ENCODE measurements at places on chromosomes 6 and 20.

- DNase-seq, result no peak
Observed at GRCh38 chr6:111307275-111307858, 175.7 kb downstream of the REV3L start.

- no peak for DNase-seq
Observed at GRCh38 chr6:21636876-21637275, 43.3 kb downstream of the SOX4 start.

DNA sequence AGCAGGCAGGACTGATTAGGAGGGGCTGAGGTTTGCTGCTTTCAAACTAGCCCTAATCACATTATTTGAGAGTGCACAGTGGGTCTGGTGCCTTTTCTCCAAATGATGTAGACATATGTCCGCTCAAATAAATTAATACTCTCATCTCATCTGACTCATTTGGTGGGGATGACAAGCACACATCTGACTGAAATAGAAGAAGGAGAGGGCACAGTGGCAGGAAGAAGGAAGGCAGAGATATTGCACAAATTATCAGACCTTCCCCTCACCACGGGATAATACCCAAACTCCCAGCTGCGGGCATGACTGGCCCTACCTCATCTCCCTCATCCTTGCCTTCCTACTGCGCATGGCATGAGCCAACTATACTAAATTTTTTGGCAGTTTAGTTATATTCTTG, 33.9 kb upstream of the TNFRSF21 start:
- peak; percentile 53 for DNase-seq

GRCh38 chr6:32952817-32953739, at the start of gene HLA-DMA:
HLA-DMA (minus strand) TSS chr6:32953097; CDS start chr6:32953036, 61 bp downstream.
- peak; percentile 99 for DNase-seq

GRCh38 chr20:41121399-41121798, 15.9 kb upstream of the PLCG1 start:
- no peak for DNase-seq

DNA sequence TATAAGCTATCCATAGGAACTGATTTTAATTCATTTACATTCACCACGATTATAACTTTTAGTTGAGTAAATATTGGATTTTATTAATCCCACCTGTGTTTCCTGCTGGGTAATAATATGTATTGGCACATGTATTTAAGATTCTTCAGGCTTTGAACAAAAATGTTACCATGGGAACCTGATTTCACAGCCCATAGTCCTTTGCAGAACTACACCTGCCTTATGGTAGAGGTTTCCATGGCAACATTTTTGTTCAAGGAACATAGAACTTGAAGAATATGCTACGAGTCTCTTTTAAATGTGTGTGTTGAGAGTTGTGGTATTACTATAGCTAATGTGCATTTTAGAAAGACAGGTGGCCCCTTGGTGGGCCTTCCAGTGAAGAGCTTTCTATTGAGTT, 317.4 kb downstream of the SAMD5 start:
- DNase-seq, result no peak

- no peak for DNase-seq
Observed at GRCh38 chr6:54601600-54602300, 244.8 kb upstream of the FAM83B start.

DNA sequence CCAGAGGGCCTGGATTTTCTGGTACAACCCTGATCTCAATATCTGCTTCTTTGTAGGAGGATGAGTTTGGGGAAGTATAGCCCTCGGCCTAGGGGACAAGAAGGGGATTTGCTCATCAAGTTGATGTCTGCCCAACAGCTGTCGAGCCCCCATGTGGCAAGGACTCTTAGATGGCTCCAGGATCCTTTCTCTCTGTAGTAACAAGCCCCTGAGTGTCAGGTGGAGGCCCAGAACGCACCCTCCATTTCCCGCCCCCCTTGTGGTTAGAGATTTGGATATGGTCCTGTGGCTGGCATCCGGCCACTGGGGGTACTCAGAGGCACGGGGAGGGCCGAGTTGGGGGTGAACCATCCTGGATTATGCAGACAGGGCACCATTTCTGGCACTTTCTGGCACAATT, 50.1 kb downstream of the CTCFL start:
- DNase-seq, result no peak

GRCh38 chr6:31453259-31453658, 44.7 kb upstream of the MICB start:
- peak; percentile 53 for DNase-seq

- no peak for DNase-seq
Observed at GRCh38 chr20:63443606-63444395, 28.7 kb downstream of the KCNQ2 start.

DNA sequence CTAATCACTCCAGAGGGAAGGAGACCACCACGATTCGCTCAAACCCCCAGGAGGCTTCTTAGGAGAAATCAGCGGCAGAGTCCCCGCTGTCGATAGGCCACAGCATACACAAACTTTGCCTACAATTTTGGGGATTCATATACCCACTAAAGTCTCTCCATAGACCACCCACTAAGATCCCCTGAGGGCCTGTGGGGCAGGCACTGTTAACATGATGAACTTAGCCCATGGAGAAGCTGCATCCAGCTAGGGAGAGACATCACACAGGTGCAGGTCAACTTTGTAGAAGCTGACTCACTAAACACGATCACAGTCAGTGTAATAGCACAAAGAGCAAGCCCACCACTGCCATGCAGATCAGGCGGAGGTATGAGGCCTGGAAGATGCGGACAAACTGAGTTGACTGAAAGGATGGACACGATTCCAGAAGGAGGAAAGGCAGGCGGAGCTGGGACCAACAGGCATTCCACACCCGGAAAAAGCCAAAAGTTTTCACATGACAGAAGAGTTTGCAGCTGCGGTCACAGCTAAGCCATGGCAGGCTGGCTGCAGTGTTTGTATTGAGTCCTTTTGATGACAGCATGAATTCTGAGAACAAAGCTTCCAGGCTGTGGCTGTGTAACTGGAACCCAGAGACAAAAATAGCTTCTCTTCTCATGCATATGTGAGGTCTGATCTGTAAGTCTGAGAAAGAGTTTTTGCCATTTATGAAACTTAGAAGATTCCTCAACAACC, 75.7 kb upstream of the QKI start:
- DNase-seq, result no peak

GRCh38 chr20:47691625-47692024, 93.7 kb downstream of the SULF2 start:
- peak; percentile 37 for DNase-seq

- DNase-seq, result no peak
Observed at GRCh38 chr6:81937296-81937937, 184.9 kb upstream of the TENT5A start.

GRCh38 chr6:37514321-37514771, 14.7 kb upstream of the CCDC167 start:
- DNase-seq, result no peak

- DNase-seq, result no peak
Observed at GRCh38 chr20:44790638-44791393, 19.5 kb downstream of the RIMS4 start.

GRCh38 chr6:11224252-11224965, 8.1 kb downstream of the NEDD9 start:
- DNase-seq, result no peak

GRCh38 chr20:57473246-57474048, 51.5 kb downstream of the CTCFL start:
- peak; percentile 79 for DNase-seq

DNA sequence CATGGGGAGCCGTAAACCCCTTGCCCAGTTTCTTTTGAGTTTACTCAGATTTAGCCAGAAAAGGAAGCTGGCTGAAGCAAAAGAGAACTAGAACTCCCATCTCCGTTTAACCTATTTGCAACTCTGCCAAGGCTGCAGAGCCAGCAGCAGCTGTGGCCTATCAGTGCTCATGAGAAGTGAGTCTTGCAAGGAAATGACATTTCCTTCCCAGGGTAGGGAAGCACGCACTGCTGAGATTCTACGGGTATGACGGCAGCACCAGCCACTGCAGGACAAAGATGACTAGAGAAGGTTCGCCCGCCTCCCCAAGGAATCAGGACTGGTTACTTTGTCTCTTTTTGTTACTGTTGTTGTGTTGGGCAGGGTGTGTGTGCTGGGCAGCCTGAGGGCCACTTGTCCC, 47.6 kb downstream of the PPP1R3G start:
- peak; percentile 54 for DNase-seq

GRCh38 chr6:328136-328670, 35.9 kb downstream of the DUSP22 start:
- DNase-seq, result no peak

GRCh38 chr20:49620364-49621240, 52.7 kb upstream of the PTGIS start:
- peak; percentile 37 for DNase-seq

- no peak for DNase-seq
Observed at GRCh38 chr6:64006246-64006645, 370.6 kb downstream of the PHF3 start.

DNA sequence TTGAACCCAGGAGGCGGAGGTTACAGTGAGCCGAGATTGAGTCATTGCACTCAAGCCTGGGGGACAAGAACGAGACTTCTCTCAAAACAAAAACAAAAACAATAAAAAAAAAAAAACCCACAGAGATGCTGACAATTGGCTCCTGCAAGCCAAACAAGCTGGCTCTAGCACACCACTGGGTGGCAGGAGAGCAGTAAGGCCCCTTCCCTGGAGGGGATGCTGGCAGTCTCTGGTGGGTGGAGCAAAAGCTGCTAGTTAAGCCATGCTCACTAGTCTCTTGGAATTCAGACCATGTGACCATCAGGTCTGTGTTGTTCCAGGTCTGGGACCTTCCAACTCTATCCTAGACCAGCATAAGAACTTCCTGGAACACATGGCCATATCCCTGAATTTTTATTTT, 18.9 kb upstream of the DSN1 start:
- no peak for DNase-seq

DNA sequence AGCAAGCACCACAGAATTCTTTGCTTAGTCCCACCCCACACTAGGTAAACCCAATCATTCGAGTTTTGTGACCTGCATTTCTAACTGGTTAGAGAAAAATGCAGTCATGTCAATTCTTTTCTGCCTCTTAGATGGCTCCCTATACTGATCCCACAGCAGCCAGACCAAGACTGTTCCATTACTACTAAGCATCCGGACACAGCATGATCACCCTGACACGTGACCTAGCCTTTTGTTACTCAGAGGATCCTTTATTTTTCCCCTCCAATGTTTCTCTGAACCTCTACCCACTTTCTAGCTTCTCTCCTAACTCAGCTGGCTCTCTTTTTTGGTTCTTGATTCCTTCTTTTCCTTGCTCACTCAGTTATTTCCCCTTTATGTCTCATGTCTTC, 87.9 kb downstream of the PDE10A start:
- DNase-seq, result no peak

DNA sequence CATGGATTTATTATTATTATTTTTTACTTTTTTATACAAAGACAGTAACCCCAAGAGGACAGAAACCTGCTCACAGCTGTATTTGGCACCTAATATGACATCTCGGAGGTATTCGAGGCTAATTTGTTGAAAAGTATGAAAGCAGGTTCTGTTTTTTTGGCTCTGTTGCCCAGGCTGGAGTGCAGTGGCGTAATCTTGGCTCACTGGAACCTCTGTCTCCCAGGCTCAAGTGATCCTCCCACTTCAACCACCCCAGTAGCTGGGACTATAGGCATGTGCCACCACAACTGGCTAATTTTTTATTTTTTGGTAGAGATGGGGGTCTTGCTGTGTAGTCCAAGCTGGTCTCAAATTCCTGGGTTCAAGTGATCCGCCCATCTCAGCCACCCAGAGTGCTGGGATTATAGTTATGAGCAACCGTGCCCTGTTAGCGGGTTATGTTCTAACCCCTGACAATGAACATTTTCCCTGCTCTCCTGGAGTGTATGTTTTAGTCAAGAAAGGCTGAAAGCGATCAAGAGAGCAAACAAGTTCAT, 53.7 kb upstream of the ZNF217 start:
- DNase-seq, result no peak

GRCh38 chr6:134295953-134296553, 21.9 kb downstream of the SGK1 start:
- DNase-seq, result peak; percentile 91

DNA sequence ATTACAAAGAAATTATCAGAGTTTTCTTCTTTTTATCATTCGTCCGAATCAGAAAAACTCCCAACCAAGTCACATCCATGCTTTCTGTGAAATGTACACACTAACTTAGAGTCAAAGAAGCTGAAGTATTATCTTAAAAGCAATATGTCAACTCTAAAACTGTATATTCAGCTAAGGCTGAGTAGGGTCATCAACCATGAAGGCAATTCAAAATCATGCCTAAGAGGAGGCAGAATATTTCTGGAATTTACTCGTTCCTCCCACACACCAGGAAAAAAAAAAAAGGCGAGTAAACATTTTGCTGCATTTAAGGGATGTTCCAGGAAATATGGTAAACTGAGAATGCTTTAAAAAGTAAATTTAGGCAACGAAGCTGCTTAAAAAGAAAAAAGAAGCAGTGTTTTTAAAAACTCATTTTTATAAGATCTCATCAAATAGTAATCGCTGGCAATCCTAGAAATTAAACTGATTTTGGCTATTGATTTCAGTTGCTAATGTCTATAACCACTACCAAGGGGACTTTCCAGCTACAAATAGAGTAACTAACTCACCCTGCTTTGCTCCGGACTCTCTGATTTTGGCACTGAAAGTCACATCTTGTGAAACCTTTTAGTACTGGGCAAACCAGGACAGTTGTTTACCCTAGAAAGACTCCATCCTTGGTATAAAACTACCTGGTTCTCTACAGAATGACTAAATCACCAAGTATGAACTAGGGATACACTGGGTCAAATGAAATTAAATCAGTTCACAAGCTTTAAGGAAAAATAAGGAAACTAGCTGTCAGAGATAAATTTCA, 82.8 kb downstream of the MBOAT1 start:
- DNase-seq, result no peak

DNA sequence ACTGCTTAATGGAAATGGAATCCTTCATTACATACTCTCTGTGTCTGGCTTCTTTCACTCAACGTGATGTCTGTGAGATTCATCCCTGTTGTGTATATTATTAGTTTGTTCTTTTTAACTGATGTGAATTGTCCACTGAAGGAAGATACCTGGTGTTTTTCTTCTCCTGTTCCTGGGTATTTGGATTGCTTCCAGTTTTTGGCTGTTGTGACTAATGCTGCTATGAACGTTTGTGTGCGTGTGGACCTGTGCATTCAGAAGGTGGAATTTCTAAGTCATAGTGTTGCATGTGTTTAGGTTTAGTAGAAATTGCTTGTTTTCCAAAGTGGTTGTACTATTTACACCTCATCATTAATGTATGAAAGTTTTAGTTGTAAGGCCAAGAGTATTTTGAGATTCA, 3.8 kb downstream of the TULP4 start:
- DNase-seq, result no peak

DNA sequence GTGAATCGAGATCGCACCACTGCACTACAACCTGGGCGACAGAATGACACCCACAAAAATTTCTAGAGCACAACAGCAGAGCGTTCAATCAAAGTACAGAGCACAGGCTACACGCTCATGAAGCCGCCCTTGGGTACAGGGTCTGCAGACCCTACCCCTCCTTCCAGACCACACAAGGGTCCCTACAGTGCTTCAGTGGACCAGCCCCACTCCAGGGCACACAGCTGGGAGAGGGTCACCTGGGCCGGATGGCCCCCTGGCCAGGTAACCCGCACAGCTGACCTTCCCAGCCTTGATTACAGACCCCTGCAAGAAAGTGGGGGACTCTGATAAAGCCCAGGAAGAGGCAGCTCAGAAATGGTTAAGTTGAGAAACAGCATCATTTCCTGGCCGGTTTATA, 63.6 kb downstream of the RIPOR3 start:
- DNase-seq, result no peak

Data from inflammatory macrophage treated with lipopolysaccharide for 1 hour (primary cell).